Hematopoietic multipotent progenitor cell treated with erythropoietin and hydrocortisone succinate and interleukin-3 and kit ligand, for 6 days (in vitro differentiated cells): ENCODE measurements at places on chromosomes 2 and 18.

- DNase-seq: no peak
Observed at GRCh38 chr2:156518138-156518537, 82.0 kb downstream of the GPD2 start.

DNA sequence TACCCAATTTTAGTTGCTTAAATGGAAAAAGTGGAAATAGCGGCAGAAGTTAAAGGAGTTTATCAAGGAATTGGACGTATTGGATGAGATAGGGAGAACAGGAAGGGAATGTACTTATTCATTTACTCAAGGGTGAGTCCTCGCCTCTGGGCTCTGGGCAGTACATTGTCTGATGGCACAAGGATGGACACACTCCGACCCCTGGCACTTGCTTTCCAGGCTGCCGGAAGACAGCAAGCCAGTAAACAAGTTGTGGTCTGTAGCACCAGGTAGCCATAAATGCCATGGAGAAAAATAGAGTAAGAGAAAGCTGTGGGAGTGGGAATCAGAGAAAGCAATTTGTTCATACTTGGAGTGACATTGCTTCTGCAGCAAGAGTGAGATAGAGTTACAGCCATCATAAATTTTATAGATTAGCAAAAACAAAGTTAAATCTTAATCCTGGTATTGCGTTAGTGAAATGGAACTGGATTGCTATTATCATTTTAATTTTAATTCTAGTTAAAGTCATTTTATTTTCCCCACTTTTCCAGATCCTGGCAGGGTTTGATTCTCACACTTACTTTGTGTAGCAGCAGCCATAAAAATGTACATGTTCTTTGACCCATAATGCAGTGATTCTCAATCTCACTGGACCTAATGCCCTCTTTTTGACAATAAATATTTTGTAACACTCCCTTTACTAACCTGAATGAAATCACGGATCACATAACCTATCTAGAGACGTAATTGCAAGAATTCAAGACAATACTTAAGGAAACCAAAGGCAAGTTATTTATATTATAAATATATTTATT is 135.8 kb upstream of the BCL2L11 start:
- DNase-seq: no peak

- peak; percentile 58 for DNase-seq
Observed at GRCh38 chr2:128282976-128283810, 35.5 kb downstream of the HS6ST1 start.

DNA sequence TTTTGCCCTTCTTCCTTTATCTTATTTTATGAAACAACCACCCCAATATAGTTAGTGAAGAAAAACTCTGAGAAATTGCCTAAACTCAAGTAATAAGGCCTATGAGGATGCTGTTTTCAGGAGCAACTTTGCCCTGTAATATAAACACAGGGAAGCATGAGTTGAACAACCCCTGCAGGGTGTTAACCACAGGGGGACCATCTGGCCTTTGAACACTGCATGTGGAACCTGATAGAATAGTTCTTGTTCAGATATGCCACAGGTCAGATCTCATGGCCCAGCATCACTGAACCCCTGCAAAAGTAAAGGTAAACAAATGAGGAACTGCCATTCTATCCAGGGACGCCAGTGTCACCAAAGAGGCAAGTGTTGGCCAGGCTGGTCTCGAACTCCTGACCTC is 82.6 kb downstream of the MAPK4 start:
- DNase-seq: no peak

DNA sequence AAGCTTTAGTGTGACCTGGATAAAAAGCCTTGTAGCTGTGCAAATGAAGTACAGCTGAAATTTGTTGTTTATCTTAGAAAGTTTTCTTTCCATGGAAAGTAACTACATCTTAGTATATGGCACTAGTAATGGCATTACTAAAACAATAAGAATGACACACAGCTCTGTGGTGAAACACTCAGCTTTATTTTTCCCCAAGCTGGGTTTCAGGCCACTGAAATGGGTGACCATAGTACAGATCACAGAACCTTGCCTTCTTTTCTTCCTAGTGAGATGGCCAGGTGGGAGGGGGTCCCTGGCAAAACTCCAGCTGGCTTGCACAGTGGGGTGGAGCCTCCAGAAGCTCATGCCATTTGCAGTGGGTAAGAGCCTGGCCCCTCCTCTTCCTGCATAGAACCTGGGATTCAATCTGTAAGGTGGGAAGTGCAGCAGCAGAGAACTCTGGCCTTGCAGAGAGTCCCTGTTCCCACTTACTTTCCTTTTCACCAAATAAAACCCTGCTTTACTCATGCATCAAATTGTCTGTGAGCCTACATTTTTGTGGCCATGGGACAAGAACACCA is 17.6 kb upstream of the GRP start:
- no peak for DNase-seq

- DNase-seq: no peak
Observed at GRCh38 chr2:103859238-103859637, 994.7 kb upstream of the POU3F3 start.

- no peak for DNase-seq
Observed at GRCh38 chr2:173323371-173323770, 31.3 kb upstream of the CDCA7 start.
